ENCODE measurements at places on chromosomes 7 and 10. TPM values are rescaled to one million over a fixed set of nuclear protein-coding genes. Genes with fewer than 3 reads are reported as not detected.

Gene CALHM3
- under 0.01 TPM for total RNA-seq

Gene CALD1
- 1,676 TPM for total RNA-seq

Gene ZNF783
- 9.0 TPM for total RNA-seq

Gene STRIP2
- 2.9 TPM for total RNA-seq

DNA sequence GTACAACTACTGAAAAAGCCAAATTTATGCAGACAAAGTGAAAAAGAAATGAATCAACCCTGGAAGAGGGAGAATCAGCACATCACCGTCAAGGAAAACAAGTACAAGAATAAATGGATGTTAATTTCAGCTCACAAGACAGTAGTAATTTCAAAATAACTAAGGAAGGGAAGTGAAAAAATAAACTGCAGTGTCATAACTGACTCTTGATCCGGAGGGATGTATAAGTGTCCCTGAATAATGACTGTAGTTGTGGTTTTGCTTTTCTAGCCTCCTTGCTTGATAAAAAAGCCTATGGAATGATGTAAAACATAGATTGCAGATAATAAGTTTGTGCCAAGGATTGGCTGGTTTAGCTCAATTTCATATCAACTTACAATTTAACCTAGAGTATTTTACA lies 721.1 kb upstream of the C7orf33 start:
- no peak for DNase-seq

GRCh38 chr10:47113907-47114500 lies 186.0 kb upstream of the GDF10 start:
- DNase-seq, result no peak

DNA sequence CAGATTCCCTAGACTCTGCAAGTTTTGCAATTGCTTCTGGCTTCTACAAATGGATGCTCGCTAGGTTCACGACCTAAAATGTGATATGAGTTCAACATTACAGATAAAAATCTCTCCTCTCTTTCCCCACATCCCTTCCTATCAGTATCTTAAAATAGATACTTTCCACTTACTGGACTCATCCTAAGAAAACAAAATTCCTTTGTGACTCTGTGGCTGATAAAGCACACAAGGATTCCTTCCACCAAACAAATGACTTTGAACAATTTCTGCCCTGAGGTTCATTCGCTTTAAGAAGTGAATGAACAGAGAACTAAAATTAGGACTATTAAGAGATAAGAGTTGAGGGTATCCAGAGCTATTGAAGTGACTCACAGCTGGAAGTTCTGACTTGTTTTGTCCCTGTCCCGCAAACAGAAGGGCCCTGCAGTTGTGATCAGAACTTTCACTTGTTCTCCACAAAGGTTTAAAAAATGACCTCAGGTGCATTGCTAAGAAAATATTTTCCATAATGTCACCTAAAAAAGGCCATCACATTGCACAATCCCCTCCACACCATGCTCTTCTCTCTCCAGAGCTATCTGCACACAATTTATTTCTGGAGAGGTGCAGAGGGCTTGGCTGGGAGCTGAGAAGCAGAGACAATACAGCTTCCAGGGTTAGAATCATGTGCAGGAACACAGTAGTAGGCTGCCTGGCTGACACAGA lies 96.1 kb downstream of the PIP4K2A start:
- DNase-seq, result peak; percentile 77

DNA sequence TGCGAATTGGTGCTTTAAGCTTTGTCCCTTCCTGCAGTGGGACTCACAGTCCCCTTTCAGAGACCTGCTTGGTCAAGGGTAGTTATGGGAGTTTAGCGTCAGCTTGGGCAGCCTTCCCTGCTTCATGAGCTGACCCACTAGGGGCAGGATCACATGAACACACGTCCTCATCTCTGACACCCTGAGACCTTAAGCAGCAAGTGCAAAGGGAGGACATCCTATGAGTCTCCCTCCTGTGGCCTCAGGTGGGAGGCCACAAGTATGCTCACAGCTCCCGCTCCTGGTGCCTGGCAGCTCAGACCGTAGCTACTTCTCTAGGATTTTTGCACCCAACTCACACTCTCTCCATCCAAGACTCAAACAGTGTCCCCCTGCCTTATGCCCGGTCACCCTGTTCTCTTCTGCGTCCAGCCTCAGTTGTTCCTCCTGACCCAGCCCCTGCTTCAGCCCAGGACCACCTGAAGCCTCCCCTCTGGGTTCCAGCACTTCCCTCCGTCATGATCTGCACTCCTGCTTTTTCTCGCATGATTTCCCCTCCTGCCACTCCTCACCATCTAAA lies 136.6 kb upstream of the FAM20C start:
- no peak for DNase-seq

DNA sequence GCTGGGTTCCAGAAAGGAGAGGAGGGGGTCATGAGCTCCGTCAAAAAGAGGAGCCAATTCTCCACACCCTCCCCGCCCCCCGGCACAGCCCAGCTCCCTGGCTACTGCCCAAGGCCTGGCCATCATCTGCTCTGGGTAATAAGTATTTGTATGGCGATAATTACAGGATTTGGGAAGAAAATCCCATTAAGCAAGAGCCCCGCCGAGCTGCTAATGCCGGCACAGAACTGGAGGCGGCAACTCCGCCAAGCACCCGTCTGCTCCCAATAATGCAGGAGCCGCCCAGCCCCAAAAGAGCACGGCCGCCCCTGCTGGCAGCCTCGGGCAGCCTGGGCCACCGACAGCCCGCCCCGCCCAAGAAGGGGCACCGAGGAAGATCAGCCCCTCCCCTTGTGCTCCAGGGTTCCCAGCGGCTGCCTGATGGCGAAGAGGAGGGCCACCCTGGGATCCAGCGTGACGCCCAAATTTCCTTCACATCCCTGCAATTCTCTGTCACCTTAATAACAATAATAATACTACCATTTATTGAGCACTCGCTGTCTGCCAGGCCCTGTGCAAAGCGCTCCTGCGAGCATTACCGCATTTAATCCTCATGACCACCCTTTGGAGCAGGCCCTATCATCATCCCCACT lies 5.9 kb downstream of the SLIT1 start:
- DNase-seq, result no peak

DNA sequence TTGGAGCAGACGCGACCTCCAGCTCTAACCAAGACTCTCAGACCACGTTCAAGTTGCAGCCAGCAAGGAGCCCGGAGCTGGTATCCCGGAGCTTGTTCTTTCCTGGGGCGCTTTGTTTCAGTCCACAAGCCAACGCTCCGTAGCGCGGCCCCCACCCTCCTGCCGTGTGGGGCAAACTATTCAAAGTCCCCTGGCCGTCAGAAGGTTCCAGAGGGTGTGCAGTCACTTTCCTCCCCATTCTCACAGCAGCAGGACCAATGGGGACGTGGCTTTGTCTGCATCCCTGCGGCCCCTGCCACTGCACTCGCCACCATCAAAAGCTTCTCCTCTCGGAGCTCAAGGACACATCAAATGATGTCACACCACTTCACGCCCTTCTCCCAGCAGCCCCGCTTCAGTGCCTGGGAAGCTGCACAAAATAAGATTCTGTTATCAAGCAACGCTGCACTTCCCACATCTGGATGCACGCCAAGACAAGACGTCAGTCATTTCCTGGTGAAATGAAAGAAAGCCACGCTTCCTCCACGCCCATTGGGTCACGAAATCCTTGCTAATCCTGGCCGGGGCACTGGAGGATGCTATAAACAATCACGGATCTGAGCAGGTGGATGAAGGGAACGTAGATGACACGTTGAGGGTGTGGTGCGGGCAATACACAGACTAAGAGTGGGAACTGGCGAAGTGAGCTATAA lies 348.2 kb downstream of the PTPRN2 start:
- no peak for DNase-seq
